ENCODE measurements at places on chromosomes 1 and 21.

DNA sequence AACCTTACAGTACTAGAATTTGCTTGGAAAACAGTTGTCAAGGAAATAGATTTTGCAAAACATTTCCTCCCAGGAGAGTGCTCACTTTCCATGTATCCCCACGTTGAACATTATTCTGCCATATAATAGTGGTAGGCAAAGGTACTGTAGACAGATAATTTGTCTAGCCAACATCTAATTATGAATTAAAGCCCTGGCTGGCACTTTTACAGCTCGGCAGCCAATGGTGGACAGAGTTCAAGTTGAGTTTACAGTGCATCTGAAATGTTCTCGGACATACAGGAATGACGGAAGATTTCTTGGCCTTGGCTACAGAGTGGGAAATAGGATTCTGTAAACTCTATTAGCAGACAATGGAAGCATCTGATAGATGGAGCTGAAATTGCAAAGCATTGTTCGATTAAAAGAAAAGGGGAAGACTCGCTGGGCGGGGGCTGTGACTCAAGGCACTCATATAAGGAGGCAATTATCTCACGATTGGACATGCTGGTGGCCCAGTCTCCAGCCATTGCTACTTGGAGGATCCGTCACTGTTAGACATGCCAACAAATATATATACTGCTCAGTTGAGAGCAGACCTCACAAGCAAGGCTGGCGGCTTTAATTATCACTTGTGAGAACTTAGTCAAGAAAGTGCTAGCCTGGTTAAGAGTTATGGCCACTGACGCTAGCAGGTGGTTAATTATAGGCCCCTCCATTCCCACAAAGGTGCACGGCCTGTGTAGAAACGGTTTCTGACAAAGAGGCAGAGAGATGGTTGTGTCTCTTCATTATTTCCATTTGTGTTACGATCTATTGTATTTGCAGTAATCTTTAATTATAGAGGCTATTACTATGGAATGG is 48.0 kb downstream of the MAN1C1 start:
- DNase-seq = no peak

DNA sequence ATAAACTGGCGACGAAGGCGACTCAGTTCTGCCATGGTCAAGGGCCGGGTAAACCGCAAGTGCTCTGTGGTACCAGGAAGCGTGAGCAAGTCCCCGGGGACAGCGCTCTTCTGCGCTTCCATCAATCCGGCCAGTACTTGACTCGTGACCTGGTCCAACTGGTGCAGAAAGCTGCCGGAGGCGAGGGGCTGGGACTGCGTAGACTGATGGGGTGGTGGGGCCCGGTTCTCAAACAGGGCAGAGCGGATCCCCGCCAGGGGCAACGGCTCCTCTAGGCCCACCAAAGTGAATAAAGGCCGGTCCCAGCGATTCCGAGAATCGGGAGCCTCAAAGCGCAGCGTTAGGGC is 852 bp downstream of the KTI12 start:
- peak; percentile 77 for DNase-seq

DNA sequence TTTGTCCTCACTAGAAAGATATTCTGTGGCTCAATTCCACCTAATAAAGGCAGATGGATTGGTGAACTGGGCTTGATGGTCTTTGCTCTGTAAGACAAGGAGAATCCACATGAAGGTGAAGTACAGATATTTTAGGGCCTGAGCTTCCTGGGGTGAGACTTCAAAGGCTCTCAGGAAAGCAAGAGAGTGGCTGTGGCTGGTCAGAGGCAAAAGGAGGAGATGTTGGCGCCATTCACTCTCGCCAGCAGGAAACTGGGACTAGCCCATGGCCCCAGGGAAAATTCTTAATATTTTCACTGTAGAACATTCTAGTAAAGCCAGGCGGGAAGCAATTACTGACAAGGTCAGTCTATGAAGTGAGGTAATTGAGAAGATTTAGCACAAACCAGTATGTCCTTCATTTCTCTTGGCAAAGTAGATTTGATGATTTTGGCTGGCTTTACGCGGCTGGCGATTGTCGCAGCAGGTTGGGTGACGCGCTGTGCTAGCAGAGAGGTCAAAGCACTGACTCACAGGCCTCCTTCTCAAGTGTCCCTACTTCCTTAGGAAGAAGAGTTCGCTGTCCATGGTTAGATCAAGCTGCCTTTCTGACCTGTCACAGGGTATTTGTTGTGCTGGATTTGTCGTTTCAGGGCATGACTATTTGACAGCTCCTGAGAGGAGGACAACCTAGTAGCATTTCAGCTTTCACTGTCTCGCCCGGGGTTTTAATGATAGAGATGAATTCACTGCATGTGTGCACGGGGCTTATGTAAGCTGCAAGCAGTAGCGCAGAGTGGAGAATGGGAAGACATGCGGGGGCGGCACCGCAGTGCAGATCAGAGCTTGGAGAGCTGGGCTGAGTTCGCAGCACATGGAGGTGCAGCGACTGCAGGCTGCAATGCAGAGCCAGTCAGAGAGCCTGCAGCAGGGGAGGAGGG is 32.7 kb downstream of the XCL1 start:
- DNase-seq = no peak

DNA sequence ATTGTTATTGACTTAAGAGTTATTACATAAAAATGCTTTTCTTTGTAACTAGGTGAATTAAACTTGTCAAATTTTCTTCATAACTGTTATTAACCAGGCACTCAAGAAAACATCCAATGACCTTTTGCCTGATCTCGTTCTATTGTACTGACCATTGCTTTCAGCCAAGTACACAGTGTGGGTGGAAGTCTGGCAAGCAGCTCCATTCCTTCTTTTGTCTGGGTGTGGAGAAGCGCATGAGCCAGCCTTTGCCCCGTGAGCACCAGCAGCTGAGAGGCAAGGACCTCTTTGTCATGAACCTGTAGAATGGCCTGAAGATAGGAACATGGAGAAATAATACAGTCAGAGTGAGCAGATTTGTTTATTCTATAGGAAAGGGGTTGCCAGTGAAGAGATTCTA is 57.5 kb downstream of the IARS2 start:
- no peak for DNase-seq

- peak; percentile 93 for DNase-seq
Observed at GRCh38 chr1:40449684-40450494, at the start of gene ZFP69B. Gene ZFP69B (plus strand): TSS chr1:40450476. CDS start chr1:40450962, 486 bp downstream.

DNA sequence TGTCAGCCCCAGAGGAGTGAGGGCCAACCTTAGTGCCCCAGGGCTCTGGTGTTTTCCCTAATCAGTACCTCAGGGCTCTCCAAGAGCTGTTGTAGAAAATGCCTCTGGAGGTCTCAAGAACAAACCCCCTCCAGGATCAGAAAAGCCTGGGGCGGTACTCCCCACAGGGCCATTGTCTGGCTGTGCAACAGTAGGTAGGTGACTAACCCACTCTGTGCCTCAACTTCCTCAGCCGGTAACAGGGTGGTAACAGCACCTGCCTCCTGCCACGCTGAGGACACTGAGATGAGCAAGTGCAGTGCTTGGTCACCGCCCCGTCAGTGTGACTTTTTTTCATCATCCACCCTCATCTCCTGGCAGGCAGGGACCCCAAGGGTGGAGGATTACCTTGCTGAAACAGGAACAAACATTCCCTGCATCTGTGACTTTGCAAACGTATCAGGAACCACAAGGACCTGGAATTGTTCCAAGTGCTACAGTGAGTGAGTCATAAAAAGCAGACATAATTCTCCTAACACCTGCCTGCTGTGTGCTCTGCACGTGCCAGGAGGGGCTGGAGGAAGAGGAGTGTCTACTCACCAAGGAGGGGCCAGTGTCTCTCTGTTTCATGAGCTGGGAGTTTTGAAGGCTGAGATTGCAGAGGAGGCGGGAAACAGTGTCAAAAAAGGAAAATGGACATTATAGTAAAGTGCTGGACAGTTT is 440.8 kb downstream of the NPHP4 start:
- peak; percentile 32 for DNase-seq

DNA sequence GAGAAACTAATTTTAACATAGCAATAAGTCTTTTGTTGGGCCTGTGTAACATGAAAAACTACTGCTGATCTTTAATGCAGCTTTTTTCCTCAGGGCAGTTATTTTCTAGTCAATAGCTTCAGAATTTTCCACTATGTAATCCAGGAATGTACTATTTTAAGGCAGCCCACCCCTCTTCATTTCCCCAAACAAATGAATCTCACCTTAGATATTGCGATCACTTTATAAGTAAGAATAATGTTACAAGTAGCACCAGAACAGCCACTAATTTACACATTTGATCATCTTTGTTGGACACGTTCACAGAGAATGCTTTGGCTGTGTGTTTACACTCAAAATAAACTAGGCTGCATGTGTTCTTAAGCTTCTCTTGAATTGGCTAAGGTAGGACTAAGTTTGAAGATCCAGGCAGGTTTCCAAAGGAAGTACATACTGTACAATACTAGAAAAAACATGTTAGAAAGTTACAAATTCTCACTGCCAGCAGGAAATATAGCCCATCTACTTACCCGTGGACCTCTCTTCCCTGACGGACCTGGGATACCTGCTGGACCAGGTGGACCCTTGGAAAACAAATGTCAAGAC is 41.7 kb downstream of the COL24A1 start:
- DNase-seq = no peak

DNA sequence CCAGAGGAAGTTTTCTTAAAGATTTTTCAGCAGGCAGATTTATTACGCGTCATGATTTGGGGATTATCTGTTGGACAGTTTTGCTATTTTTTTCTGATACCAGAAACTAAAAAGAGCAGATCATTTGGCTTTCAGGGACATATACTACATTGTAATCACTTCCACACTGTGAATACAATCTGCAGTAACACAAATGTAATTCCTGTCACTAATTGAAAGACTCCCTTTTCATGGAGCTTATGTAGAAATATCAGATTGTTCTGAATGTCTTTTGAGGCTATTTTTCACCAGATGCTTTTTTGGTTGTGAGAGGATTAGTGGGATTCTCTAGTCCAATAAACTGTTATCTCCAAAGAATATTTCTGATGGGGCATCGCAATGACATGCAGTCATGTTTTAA is 464.2 kb downstream of the DISC1 start:
- no peak for DNase-seq

DNA sequence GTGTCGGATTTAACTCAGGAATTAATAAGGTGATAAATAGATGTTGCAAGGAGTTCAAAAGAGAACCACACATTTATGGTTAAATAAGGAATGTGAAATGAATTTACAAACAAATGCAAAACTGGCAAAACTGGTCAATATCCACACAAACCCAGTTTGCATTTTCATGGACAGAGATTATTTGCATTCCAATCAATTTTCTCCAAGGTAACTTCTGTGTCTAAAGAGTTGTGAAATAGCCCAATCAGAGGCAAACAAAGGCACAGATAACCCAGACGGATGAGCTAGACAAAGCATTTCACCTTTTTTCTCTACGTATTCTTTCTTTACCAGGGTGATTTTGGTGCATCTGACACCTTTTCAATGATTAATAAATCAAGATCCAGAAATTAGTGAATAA is 63.9 kb downstream of the MAP3K7CL start:
- DNase-seq = no peak

DNA sequence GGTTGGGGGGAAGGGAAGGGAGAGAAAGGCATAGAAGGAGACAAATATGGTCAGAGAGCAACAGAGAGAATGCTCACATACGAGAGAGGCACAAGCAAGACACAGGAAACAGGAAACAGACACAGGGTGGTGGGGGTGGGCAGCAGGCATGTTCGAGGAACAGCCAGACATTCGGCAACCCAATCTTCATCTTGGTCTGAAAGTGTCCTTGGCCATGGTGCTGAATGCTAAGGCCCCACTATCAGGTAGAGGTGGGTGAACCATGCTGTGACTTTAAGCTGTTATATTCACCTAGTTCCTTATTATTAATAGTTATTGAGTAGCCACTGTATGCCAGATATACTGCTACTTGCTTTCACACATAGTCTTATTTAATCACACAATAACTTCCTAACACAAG is 109.2 kb downstream of the DDX20 start:
- peak; percentile 3 for DNase-seq

DNA sequence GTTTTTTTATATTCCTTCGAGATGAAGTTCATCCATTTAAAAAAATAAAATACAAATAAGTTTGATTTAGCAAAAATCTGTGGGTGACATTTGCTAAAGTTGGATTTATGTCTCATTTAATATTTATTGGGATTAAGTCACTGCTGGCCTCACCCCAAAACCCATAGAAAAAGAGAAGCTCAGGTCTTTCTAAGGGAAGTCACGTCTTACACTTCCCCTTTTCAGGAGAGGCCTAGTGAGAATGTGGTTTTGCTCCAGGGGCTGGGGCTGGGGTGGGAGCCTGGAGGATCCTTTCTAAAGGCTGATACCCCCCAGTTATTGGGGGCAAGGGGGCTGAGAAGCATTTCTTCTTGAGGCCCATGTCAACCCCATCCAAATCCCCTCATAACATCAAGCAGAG is 300.3 kb downstream of the DSCAM start:
- DNase-seq = no peak

GRCh38 chr1:35555601-35556477 is 1.4 kb downstream of the KIAA0319L start:
- DNase-seq = peak; percentile 86

DNA sequence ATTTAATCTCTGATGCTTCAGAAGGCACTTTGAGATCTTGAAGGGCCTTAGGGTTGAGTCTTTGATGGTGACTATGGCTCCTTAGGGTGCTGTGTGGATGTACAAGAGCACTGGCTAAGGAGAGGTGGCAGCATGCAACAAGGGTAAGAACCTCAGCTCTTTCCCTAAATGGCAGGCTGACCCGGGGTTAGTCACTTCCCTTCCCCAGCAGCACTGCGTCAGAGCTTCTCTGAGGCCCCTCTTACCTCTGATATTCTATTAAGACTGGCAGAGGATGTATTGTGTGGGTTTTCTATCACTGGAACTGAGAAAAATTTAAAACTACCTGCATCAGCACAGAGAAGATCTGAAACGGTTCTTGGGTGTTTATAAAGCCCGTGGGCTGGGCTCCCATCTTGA is 11.8 kb downstream of the C1orf116 start:
- DNase-seq = peak; percentile 23
